Activated naive CD8-positive, alpha-beta T cell treated with anti-CD3 and anti-CD28 coated beads, Interleukin-2, amount 50 U/mL, for 24 hours (primary cell): ENCODE measurements at places on chromosomes 6 and 20.

DNA sequence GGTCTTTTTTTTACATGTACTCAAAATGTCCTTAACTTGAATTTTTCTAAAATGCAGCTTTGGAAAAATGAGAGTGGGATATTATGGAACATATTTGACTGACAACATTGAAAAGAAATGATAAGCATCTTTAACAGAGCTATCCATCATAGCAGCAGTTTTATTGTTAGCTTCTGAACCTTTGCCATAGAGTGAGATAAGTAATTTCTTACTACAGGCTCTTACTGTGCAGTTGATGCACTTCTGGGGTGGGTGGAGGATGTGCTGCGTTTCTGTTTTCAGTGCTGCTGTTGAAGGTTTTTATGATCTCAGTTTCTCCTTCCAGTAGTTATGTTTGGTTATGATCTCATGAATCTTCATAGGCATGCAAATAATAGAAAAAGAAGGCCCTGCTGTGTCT is 267.0 kb downstream of the TMEM242 start:
- H3K27ac ChIP-seq = peak overlapping the region; percentile 92
- H3K27me3 ChIP-seq = no peaks in the 10 kb centered on the region
- H3K36me3 ChIP-seq = peaks cover 5% of the 10 kb centered on the region
- H3K4me1 ChIP-seq = peaks cover 55% of the 10 kb centered on the region

GRCh38 chr20:32971703-32972161 is 32.5 kb downstream of the SUN5 start:
- no peaks in the 10 kb centered on the region for H3K36me3 ChIP-seq
- peak; percentile 29 for DNase-seq
- no peak overlapping the region for H3K4me3 ChIP-seq
- H3K4me1 ChIP-seq = peaks cover 55% of the 10 kb centered on the region

- H3K36me3 ChIP-seq = no peaks in the 10 kb centered on the region
- H3K27ac ChIP-seq = no peak overlapping the region
- no peaks in the 10 kb centered on the region for H3K4me1 ChIP-seq
- no peak for DNase-seq
- H3K4me3 ChIP-seq = no peak overlapping the region
Observed at GRCh38 chr6:39958947-39959346, 24.7 kb upstream of the MOCS1 start.

DNA sequence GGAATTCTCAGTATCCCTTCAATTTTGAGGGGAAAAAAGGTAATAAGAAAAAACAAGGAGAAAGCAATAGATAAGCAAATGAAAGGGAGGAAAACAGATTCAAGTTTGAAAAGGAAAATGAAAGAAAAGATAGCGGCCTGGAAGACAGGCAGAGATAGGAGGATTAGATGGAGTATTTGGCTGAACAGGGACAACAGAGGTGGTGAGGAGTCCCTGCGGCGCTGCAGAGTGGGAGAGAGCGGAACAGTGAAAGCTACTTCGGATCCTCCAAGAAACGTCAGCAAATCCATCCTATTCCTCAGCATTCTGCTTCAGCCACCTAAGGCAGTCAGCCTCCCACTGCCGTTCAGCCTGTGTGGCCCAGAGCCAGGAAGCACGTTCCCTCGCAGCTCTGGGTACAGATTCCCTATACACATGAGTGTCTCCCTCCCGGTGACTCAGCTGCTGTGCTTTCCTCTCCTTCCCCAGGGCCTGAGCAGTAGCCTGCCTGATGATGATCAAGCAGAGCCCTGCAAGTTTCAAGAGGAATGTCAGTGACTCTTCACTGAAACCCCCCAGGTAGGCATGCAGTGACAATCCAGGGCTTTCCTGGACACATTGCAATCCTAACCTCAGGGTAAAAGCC is 43.4 kb upstream of the CDYL start:
- H3K36me3 ChIP-seq = no peaks in the 10 kb centered on the region
- no peak overlapping the region for H3K4me3 ChIP-seq
- no peak overlapping the region for H3K27ac ChIP-seq
- no peak for DNase-seq
